ENCODE measurements at places on chromosomes 4 and X. TPM values are rescaled to one million over a fixed set of nuclear protein-coding genes. Genes with fewer than 3 reads are reported as not detected.

The CLGN gene
- total RNA-seq: 7.6 TPM

The OCIAD2 gene
- 58.9 TPM for total RNA-seq

The FGFRL1 gene
- 22.3 TPM for total RNA-seq

The ETNPPL gene
- total RNA-seq: not detected

The ETDA gene
- total RNA-seq: not detected

The MEPE gene
- not detected for total RNA-seq

The FREM3 gene
- total RNA-seq: not detected

The BEX4 gene
- total RNA-seq: 48.5 TPM

The WDR1 gene
- 382 TPM for total RNA-seq

The MTNR1A gene
- not detected for total RNA-seq

The MAGEA1 gene
- not detected for total RNA-seq

The SPANXN4 gene
- not detected for total RNA-seq

The SCML2 gene
- 0.58 TPM for total RNA-seq

Data from glomerular endothelial cell (primary cell).